ENCODE measurements at places on chromosomes 11 and 22. TPM values are rescaled to one million over a fixed set of nuclear protein-coding genes. Genes with fewer than 3 reads are reported as not detected.

OR4A47 gene
- total RNA-seq, result not detected

ACTN3 gene
- total RNA-seq, result not detected

ASRGL1 gene
- 27.6 TPM for total RNA-seq

- DNase-seq, result no peak
These were observed 34.4 kb downstream of the IGF2 start for GRCh38 chr11:2104524-2105440.

GRCh38 chr22:46136486-46137217, 13.7 kb upstream of the PPARA start:
- DNase-seq, result no peak

DNA sequence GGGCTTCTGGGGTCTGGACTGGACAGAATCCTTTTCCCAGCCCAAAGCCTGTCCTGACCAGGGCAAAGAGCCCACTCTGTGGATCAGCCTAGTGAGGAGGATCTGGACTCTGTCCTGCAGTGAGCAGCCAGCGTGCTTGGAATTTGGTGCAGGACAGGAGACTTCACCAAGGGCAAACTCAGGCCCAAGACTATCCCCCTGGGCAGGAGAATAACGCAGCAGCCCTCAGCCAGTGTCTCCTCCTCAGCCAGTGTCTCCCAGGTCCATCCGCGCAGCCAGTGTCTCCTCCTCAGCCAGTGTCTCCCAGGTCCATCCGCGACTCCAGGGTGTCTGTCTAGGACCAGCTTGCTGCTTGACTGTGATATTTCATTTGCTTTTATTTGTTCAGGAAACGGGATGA, 1334.0 kb downstream of the TBC1D22A start:
- no peak for DNase-seq
